Fibroblast of mammary gland (primary cell): ENCODE measurements at places on chromosomes 7 and 10.

DNA sequence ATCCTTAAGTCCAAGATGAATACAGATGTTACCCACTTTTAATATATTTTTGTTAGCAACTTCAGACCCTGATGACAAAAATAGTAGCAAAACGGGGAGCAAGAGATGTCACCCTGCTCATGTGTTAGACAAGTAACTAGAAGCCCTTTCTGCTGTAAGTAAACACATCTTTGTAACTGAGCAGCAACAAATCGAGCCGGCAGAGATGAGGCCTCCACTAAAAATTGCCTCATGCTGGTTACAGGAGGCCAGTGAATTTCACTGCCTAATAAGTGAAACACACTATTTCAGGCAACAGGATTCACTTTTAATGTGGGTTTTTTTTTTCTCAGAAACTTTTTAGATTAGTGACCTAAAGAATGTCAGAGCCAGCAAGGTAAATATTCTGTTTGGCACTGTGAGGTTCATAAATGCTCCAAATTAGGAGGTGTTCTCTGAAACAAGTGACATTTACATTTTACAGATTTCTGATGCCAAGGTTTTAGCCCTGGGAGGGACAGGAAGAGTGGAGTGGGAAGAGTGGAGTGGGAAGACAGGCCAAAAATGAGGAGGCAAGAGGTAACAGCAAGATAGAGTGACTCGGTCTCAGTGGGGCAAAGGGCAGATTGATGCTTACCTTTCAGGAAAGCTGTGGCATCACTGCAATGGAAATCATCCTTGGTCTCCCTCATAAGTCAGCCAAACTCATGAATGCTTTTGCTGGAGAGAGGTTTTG, 53.6 kb upstream of the LRRC17 start:
- no peak for DNase-seq

DNA sequence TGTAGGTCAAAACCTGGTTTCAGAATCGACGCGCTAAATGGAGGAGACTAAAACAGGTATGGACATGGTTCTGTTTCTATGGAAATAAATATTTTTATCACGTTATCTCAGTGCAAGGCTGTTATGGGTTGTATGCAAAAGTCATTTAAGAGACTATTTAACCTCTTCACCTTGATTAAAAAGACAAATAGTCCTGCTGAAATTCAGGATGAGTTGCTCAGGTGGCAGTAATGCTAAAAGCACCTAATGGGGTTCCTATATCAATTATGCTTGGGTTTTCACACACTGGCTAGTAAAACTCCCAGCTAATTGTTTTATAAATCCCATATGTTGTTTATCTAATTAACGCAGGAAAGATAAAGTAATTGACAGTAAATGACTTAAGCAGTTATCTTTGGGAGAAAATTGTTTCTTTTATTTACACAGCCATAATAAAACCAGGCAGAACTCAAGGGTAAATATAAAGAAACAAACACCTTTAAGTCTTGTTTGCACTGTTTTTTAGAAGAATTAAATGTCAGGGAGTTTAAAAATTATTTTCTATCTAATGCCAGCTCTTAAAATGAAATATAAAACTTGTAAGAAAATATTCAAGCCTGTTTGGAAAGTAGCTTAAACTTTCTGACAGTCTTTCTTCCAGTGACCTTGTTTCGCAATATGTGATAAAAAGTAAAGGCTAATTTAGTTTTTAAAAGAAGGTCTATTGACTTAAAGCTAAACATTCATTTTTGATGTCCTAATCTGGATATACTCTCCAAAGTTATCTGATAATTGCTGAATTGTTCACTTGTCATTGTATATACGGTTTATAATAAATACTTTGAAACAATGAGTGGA, 3.2 kb downstream of the HHEX start:
- DNase-seq: no peak

DNA sequence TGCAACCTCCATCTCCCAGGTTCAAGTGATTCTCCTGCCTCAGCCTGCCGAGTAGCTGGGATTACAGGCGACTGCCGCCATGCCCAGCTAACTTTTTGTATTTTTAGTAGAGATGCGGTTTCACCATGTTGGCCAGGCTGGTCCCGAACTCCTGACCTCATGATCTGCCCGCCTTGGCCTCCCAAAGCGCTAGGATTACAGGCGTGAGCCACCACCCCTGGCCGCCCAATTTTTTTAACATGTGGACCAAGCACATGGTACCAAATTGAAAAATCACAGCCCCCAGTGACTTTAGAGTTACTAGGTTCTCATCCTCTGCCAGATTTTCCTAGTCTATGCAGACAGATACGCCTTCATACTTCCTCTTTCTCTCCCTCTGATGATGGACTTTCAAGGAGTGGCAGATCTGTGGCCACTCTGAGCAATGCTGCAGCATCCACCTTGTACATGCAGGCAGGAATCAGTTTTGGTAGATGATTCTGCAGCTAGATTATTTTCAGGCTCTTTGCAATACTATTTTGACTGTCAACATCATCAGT, 34.0 kb upstream of the EZH2 start:
- no peak for DNase-seq

- peak; percentile 26 for DNase-seq
Observed at GRCh38 chr10:132363921-132364593, 32.1 kb downstream of the LRRC27 start.

- no peak for DNase-seq
Observed at GRCh38 chr10:112801748-112802147, 148.3 kb upstream of the TCF7L2 start.

DNA sequence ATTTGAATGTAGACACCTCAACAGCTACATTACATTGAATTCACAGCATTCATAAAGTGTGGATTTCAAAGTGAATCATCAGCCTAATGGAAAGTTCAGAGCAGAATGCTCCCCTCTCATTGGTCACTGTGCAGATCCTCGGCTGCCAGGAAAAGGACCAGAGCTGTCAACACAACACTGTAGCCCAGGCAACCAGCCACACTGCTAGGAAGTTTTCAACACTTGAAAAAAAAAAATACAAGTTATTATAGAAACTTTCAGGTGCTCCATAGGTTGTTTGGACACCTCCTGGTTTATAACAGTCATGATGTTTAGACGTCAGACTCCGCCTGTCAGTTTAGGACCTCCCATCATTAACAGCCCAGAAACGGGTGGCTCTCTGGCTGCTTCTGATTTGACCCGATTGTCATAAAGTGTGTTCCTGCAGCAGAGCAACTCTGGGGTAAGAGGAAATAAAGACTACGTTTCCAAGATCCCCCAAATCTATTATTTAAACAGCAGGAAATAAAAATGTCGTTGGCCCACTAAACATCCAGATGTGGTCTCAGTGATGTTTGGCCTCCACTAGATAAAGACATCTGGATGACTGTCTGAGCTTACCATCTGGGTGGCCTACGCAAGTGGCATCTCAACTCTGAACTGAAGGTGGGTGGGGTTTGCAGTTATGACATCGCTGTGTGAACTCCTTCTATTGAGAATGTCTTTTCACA, 117.4 kb downstream of the CABCOCO1 start:
- DNase-seq: peak; percentile 73

- DNase-seq: no peak
Observed at GRCh38 chr7:69295977-69296376, 302.3 kb upstream of the AUTS2 start.
